HS-5 (cell line): ENCODE measurements at places on chromosomes 3 and 15.
A peak's percentile ranks its signal among the peaks of the same experiment; 100 is the strongest.

GRCh38 chr3:4758249-4758860 is 220.9 kb upstream of the BHLHE40 start:
- no peak for DNase-seq

DNA sequence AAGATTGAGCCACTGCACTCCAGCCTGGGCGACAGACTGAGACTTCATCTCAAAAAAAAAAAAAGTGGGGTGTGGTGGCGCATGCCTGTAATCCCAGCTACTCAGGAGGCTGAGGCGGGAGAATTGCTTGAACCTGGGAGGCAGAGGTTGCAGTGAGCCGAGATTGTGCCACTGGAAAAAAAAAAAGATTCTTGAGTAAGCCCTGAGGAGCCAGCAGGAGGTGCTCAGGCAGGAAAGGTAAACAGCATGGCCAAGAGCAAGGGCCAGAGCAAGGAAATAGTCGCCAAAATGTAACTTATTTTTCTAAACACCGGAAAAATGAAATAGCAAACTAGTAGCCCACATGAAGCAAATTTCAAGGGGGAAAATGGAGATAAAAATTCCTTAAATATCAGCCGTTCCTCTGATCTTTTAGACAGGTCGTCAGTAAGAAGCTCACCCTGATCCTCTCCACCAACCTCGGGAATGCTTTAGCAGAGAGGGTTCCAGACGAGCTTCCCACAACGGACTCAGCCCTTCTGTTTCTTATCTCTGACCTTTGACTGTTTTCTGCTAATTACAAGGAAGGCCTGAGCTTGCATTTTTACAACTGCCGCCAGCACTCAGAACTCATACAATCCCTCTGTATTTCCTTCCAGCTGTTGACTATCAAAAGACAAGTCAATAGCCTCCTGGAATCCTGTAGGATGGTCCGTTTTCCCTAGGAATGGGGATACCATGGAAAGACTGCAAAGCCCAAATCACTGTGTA is 45.0 kb upstream of the AKAP13 start:
- no peak for DNase-seq

- no peak for DNase-seq
Measured at GRCh38 chr3:72523429-72524151, 324.7 kb downstream of the SHQ1 start.

GRCh38 chr3:152199102-152199840 is 69.5 kb upstream of the MBNL1 start:
- no peak for DNase-seq

- DNase-seq: no peak
Measured at GRCh38 chr3:64732576-64732975, 44.8 kb upstream of the ADAMTS9 start.

DNA sequence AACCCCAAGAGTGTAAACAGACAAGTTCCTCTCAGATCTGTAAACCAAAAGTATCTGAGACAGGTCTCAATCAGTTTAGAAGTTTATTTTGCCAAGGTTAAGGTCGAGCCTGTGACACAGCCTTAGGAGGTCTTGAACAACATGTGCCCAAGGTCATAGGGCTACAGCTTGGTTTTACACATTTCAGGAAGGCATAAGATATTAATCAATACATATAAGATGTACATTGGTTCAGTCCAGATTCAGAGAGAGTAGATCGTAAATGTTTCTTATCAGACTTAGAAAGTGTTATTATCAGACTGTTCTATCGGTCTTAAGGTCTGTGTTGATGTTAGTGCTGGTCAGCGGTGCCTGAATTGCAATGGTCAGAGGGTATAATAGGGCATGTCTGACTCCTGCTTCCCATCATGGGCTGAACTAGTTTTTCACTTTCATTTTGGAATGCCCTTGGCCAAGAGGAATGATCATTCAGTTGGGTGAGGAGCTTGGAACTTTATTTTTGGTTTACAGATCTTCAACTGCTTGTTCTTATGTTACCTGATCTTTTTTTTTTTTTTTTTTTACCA is 27.0 kb upstream of the MFGE8 start:
- no peak for DNase-seq

DNA sequence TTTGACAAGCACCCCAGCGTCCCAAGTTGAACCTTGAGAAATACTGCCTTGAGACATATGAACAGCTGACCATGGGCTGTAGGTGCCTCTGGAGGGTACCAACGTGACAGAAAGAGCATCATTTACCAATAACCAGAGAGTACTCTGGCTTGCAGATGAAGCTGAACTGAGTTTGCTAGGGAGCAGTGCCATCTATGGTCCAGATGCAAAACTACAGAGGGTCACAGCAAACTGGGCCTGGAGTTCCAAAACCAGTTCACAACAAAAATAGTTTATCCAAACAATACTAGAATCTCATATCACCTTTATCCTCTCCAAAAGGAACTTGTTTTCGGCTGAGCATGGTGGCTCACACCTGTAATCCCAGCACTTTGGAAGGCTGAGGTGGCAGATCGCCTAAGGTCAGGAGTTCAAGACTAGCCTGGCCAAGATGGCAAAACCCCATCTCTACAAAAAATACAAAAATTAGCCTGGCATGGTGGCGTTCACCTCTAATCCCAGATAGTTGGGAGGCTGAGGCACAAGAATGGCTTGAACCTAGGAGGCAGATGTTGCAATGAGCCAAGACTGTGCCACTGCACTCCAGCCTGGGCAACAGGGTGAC is 69.3 kb downstream of the CHAC1 start:
- peak; percentile 28 for DNase-seq

GRCh38 chr15:37362414-37362813 is 262.1 kb upstream of the MEIS2 start:
- no peak for DNase-seq

DNA sequence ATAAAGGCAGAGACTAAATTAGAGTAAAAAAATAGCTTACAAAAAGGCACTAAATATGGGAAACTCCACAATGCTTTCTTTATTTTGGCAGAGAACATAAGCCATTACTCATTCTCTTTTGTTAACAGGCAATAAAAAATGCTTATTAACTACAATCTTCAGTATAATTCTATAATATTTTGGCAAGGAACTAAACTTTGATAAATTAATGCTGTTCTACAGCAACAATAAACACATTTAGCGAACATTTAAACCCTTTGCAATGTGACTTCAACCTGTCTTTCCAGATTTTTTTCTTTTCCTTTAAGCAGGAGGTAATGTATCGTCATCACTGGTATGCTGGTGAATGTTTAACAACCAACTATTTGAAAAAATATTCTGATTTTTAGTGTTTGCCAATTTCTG is 42.2 kb upstream of the POU1F1 start:
- DNase-seq: no peak

DNA sequence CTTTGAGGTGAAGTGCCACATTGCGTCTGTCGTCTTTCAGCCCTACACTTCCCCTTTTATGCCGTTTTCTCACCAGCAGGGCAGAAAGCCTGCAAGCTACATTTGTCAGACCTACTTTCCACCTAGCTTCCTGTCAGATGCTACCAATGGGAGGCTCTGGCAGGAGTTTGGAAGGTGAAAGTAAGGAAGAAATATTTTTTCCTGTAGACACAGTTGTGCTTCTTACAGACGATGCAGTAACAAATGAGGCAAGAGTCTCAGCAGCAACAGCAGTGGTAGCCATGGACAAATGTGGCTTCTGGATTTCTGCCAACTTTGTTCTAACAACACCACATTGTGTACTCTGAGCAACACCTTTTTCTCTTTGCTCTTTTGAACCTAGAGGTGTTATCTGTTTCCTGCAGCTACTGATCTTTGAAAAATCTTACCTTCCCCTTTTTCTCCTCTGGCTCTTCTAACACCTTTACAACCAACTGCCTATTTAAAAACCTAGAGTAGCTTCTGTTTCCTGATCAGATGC is 70.6 kb upstream of the STT3B start:
- no peak for DNase-seq

- no peak for DNase-seq
Measured at GRCh38 chr3:116441652-116442051, 3.6 kb downstream of the LSAMP start.

- DNase-seq: peak; percentile 32
Measured at GRCh38 chr3:156150434-156151066, 30.2 kb downstream of the KCNAB1 start.

GRCh38 chr3:25143356-25144025 is 284.6 kb upstream of the RARB start:
- DNase-seq: no peak

GRCh38 chr3:30682434-30683155 is 76.2 kb downstream of the TGFBR2 start:
- DNase-seq: no peak

DNA sequence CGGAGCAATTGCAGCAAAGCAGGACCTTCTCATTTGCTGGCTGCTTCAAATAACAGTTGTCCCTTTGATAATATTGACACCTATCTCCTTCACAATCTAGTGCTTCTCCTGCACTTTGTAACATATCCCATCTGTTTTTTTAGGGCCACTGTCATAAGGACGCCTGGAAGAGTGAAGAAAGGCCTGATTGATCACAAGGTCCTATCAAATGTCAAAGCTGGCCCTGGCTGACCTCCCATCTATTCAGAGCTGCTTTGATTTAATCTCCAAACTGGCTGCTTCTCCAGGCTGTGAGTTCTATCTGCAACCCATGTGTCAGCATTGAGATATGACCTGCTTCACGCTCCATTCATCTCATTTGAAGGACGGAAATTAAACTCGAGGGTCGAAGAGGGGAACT is 601.2 kb upstream of the KCNMB2 start:
- no peak for DNase-seq

DNA sequence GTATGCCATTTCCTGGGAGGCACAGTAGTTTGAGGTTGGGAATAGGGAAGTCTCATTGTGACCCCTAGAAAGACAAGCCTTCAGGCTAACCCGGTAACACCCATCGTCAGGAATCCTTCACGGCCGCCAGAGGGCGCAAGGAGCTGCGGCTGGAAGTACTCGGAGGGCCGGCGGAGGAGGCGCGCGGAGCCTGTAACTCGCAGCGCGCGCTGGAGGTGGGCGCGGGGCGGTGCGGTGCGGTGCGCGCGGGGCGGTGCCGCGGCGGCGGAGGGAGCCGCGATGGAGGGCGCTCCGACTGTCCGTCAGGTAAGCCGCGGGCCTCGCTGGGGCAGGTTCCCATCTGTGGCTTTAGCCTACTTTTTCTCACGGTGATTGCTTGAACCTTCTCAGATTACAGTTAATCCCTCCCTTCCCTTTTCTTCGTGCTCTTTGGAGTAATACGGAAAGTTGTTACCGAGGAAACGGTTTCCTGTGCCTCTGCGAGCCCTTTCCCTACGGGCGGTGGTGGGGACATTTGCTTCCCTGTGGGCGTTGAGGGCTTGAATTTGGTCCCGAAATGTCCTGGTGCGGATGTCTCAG is at the start of gene GRAMD1C:
GRAMD1C (plus strand) TSS at position 158 of the 579 bp plus-strand sequence; CDS start at position 280, 122 bp downstream.
- DNase-seq: peak; percentile 54

- no peak for DNase-seq
Measured at GRCh38 chr3:27673701-27674100, 48.4 kb downstream of the EOMES start.

- DNase-seq: no peak
Measured at GRCh38 chr3:193978486-193978885, 157.5 kb upstream of the HES1 start.

- DNase-seq: no peak
Measured at GRCh38 chr3:168123201-168124176, 27.8 kb upstream of the GOLIM4 start.

DNA sequence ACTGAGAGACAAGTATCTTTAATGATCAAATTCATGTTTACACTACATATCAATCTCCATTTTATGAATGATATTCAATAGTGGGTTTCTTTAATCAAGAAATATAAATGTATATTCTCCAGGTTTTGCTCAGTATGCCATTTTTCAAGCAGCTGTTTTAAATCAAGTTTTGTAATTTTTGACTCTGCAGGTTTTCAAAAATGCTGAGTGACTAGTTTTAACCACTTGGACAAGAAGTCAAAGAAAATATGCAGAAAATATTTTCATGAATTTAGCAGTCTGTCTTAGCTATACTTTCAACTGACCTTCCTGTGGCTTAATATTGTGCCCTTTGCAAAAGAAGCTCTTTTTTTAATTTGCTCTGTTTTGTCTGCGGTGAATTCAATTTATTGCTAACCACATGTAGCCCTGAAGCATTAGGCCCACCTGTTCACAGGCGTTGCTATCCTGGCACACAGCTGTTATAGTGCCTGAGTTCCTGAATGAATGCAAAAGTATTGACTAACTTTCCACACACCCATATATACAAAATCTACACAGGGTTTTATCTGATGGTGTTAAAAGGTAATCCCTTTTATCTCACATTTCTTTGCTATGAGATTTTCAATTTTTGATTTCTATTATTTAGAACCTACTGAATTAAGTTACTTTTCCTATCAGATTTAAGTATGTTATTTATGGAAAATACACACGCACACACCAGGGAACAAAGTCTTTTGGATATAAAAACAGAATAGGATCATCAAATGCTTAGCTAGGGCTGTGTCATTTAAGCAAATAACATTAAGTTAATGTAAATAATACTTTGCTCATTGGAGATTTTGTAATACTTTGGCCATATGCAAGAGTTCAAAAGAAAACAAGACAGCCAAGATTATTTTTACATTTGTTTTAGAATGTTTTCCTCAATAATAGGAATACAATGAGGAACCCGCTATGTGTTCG is 1166.1 kb upstream of the GBE1 start:
- no peak for DNase-seq

- DNase-seq: no peak
Measured at GRCh38 chr3:49656541-49657112, 17.5 kb upstream of the APEH start.

- DNase-seq: no peak
Measured at GRCh38 chr3:170180079-170180907, 1.2 kb downstream of the PHC3 start.

GRCh38 chr3:189748046-189748445 is 116.9 kb downstream of the TP63 start:
- no peak for DNase-seq

DNA sequence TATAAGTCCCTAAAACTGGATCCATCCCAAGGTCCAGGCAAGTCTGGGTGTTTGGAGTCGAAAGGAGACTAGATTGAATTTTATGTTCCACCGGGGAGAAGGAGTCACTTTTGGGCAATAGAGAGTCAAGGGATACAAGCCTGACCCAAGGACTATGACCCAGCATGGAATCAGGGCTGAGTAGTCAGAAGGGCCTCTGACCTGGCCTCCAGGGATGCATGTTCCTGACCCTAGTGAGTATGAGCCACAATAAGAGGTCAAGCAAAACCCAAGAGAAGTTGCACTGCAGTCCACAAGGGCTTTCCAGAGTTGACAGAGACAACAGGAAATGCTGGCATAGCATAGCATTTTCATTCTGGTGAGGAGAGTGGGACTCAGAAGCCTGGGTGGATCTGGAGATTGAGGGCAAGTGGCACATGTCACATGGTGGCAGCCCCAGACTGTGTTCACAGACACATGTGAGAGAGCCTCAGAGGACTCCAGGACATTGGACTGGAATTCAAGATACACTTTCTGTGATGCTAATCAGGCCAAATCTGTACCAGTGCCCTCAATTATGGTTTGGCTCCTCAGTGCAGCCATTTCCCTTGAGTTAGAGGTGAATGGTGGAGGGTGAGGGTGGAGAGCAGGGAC is 66.9 kb downstream of the TFG start:
- no peak for DNase-seq

GRCh38 chr3:25229586-25229985 is 198.5 kb upstream of the RARB start:
- DNase-seq: no peak
